Ovary (tissue), 10 donors: ENCODE measurements at places on chromosomes 16 and 17.

DNA sequence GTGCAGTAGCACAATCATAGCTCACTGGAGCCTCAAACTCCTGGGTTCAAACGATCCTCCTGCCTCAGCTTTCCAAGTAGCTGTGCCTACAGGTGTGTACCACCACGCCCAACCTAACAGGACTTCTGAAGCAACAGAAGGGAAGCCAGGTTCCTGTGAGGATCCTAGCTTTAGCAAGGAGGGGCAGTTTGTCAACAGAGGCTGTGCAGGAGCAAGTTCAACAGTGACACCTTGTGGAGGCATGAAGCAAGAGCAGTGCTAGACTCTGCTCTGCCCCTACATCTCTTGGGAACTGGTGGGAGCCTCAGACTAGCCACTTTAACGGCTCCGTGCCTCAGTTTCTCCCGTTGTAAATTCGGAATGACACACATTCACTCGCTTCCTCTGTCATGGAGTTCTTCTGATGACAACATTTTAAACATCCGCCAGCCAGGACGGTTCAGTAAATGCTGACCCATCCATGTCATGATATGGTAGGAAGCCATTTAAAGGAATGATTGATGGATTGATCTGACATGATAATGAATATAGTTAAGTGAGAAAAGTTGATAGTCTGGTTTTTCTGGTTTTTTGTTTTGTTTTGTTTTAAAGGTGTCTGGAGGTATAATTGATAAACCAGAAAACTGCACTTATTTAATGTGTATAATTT is 218.7 kb downstream of the MRTFB start:
- no peak for DNase-seq

GRCh38 chr17:45929344-45929743 is 35.0 kb downstream of the MAPT start:
- no peak for DNase-seq

GRCh38 chr17:18197535-18198194 is 14.0 kb downstream of the ALKBH5 start:
- no peak for DNase-seq

- DNase-seq = peak; percentile 74
Observed at GRCh38 chr17:40177275-40177874, at the start of gene RAPGEFL1. Gene RAPGEFL1 (plus strand): TSS chr17:40177470. CDS start chr17:40177862, 392 bp downstream.

- DNase-seq = no peak
Observed at GRCh38 chr17:80047176-80047575, 10.7 kb downstream of the CCDC40 start.

DNA sequence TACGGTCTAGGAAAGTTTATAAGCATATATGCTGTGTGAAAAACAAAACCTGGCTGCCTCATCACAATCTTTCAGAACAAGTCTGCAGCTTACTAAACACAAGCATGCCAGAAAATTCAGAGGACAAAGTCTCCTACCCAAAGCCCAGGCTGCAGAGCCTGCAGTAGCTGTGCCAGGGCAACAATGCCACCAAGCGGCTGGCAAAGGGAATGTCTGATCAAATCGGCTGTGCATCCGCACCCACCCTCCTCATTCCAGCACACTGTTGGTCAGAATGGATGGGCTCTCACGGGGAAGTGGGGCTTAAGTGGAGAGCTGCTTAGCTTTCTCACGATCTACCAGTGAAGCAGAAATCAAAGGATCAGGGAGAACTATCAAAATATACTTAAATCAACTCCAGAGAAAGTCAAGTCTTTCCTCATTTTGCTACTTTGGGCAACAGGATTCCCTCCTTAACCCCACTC is 73.5 kb downstream of the CYTH1 start:
- peak; percentile 65 for DNase-seq

GRCh38 chr16:3879258-3879886 is 1.1 kb downstream of the CREBBP start:
- DNase-seq = no peak

DNA sequence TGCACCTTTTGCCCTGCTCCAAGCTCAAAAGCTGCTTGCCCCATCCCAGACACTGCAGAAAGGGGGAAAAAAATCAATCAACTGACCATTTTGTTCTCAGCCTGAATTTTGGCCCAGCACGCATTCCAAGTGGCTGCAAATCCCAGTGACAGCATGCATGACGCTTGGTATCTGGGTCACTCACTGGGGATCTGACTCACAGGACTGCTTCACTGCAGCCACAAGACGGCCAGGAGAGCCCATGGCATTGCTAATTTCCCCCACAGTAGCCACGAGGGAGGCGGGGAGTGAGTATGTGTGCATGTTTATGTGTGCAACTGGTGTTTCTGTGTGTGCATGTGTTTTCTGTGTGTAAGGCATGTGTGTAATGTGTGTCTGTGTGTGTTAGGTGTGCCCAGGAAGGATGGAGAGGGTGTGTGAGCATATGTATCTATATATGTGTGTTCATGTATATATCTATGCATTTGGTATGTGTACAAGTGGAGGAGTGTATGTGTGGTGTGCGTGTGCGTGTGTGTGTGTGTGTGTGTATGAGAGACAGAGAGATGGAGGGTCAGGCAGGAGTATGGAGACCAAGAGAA is 33.8 kb downstream of the SDK2 start:
- no peak for DNase-seq

DNA sequence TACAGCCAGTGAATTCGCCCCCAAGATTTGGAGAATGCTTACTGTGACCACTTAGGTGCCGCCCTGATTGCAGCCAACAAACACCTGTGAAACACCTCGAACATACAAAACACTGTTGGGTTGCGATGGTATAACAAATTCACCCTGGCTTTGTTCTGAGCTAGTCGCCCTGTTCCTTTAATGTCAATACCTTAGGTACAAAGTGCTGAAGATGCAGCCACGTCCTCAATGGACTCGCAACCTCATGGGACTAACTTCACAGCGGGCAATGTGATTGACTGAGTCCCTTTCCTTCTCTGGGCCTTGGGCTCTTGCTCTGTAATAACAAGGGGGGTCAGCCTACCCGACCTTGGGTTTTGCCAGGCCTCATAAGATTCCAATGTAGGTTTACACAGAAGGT is 28.9 kb upstream of the GOSR2 start:
- no peak for DNase-seq

DNA sequence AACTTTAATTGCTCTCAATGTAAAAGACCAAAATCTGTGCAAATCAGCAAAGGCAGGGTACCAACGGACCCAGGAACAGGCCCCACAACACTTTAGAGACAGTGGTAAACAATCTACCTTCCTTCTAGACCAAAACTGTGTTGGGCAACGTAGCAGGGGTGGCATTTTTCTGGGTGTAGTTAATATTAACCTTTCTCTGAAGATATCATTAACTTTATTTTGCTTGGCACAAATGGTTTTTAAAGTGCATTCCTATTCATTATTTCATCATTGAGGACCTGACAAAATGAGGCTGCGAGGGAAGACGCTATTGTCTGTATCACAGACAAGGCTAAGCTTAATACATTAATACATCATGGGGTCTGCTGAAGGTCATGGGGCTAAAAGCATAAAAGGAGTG is 37.9 kb upstream of the TRAP1 start:
- DNase-seq = no peak

DNA sequence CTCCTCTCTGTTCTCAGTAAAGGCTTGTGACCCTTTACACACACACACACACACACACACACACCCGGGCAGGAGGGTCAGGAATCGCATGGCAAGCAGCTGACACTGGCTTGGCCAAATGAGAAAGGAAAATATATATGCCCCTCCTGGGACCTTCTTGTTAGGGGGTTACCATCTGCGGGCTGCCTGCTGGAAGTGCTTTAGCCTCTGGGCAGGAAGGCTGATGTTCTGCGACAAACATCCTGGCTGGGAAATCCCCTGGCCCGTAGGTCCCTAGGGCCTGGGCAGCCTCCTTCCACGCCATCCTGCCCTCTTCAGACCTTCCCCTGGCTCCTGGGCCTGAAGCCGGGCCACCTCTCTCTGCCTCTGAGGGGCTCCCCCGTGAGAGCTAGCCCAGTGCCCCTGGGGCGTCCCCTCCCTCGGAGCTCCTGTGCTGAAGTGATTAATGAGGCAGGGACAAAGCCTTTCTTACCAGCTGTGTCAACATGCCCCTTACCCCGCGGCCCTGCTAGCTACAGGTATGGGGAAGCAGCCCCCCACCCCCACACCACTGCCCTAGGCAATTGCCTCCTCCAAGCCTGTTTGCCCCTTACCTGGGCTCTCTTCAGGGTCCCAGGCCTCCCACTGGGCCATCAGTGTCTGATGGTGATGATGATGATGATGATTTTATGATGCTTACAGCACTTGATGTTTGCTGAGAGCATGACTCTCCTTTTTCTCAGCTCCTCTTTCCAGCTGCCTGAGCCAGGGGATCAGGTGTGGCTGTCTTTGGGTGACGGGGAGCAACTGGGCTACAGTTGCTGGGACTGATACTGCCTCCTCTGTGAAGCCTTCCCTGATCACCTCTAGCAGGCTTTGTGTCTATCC is 32.8 kb upstream of the ETV4 start:
- DNase-seq = no peak

GRCh38 chr16:14182999-14183398 is 111.9 kb downstream of the MRTFB start:
- no peak for DNase-seq

- DNase-seq = peak; percentile 30
Observed at GRCh38 chr16:27222249-27223225, 19.2 kb downstream of the KDM8 start.

GRCh38 chr16:84449156-84450140 is 55.0 kb downstream of the MEAK7 start:
- no peak for DNase-seq

- no peak for DNase-seq
Observed at GRCh38 chr16:73385696-73386095, 337.8 kb upstream of the ZFHX3 start.

- DNase-seq = no peak
Observed at GRCh38 chr17:12421646-12422306, 243.9 kb upstream of the MYOCD start.

- no peak for DNase-seq
Observed at GRCh38 chr17:72115781-72116525, 4.9 kb upstream of the SOX9 start.

DNA sequence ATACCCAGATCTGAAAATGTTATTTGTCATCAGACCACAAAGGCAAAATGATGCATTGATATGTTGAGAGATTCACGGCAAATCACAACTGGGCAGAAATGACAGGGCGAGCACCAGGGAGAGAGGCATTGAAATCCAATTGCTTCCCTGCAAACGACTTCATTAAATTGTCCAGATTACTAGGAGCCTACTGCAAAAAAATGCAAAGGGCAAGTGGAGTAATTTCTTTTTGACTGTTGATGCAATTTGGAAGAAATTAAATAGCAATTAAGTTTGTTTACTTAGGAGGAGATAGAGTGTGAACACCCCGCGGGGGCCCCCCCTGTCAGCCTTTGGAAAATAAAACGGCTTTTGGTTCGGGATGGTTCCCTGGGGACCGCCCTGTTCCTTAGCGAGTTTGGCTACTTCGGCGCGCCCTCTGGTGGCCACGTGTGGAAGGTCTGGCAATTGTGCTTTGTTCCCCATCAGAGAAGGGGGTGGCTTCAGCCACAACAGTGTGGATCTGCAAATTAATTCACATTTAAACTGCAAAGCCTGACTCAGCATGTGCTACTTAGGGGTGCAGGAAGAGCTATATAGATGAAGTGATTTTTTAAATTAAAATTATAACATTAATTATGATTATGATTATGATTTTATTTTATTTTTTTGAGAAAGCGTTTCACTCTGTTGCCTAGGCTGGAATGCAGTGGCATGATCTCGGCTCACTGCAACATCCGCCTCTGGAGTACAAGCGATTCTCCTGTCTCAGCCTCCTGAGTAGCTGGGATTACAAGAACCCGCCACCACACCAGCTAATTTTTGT is 14.5 kb upstream of the TMC7 start:
- peak; percentile 88 for DNase-seq

- no peak for DNase-seq
Observed at GRCh38 chr16:25542306-25542705, 149.5 kb upstream of the HS3ST4 start.

- DNase-seq = no peak
Observed at GRCh38 chr17:13158494-13159240, 140.8 kb upstream of the ELAC2 start.

DNA sequence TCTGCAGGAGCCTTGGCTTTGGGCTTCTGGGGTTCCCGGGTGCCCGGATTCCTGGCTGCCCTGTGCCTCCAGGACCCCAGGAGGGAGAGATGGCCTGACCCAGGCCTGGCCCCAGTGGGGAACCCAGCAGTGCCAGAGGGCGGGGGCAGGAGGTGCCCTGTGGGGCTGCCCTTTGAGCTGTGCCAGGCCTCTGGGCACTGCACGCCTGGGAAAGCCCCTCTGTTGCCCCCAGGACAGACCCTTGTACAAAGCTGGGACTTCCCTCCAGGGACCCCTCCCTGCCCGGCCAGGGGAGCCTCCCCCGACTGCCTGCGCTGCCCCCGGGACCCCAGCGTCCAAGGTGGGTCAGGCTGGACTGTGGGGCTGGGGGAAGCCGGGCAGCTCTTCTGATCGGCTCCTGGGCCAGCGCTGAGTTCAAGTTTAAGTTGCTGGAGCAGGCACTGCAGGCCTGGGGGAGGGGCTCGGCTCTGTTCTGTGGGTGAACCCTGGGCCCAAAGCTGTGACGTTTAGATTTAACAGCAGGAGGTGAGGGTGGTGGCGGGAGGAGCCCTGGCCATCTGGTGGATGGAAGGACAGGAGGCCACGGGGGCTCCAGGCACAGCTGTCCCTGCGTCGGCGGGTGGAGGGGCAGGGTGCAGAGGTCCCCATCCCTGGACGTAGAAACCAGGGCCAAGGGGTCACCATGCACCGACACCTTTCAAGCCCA is 27.6 kb upstream of the C1QTNF8 start:
- no peak for DNase-seq

- no peak for DNase-seq
Observed at GRCh38 chr17:10243883-10244844, 45.8 kb upstream of the GAS7 start.

- no peak for DNase-seq
Observed at GRCh38 chr17:6306820-6307219, 128.1 kb downstream of the AIPL1 start.

DNA sequence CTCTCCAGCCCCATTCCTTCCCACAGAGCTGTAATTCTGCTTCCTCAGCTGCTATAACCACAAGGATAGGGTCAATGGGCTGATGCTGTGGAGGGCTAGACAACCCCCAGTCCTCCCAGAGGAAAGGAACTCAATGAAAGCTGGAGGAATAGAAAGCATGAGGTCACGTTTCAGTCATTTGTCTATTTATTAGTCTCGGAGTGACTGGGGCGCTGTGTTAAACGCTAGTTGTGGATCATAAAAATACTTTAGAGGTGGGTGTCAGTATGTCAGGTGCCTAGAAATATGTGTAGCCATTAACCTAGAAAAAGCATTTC is 787 bp upstream of the CCL3L1 start:
- DNase-seq = no peak
